T-helper 1 cell (primary cell): ENCODE measurements at places on chromosomes 13 and 19.

DNA sequence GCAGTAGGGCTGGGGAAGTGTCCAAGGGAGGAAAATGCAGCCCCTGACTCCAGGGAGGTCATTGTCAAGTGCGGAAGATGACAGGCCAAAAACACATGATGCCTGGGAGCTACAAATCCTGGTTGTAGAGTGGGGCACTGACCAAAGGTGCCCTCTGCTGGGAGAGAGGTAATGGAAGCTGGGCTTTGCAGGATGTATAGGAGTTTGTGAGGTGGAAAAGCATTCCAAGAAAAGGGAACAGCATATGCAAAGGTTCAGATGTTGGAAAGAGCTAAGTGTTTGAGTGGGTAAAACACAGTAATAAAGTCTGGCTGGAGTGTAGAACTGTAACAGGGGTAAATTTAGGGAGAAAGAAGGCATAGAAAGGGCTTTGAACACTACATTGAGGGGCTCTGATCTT, 46.9 kb upstream of the PTPRS start:
- DNase-seq, result no peak

- no peak for DNase-seq
Measured at GRCh38 chr13:61036715-61037114, 378.9 kb downstream of the PCDH20 start.

GRCh38 chr13:60000976-60001375, 162.8 kb downstream of the DIAPH3 start:
- DNase-seq, result no peak

DNA sequence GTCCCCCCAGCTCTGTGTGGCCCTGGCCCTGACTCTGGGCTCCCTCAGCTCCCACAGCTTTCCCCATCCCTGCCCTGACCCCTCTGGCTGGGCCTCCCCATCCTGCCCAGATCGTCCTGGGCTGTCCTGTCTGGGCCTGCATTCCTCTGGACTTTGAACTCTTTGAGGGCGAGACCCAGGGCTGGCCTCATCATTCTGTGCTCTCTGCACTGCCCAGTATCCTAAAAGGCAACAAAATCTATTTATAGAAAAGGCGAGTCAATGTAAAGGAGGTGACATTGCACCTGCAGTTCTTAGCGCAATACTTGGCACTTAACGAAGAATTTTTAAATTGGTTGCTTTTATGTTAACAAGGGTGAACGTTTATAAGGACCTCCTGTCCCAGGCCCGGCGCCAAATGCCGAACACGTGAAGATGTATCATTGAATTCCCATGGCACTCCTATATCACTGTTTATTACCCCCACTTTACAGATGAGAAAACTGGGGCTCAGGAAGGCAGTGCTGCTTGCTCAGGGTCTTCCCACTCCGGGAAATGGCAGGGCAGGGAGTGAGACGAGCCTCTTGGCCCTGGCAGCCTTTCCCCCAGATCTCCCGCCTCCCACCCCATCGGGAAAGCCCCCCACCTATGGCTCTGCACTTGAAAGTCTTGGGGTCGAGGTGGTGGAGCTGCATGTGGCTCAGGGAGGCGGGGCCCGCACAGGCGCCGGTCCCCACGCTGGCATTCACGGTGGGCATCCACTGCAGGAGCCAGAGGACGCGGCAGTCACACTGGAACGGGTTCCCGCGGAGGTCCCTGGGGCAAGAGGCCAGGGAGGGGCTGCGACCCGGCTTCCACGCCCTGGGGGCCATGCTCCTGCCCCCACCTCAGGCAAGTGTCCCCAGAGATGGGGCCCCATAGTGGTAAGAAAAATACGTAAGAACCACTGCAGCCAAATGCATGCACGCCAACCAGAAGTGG, 3.8 kb downstream of the LGI4 start:
- no peak for DNase-seq

DNA sequence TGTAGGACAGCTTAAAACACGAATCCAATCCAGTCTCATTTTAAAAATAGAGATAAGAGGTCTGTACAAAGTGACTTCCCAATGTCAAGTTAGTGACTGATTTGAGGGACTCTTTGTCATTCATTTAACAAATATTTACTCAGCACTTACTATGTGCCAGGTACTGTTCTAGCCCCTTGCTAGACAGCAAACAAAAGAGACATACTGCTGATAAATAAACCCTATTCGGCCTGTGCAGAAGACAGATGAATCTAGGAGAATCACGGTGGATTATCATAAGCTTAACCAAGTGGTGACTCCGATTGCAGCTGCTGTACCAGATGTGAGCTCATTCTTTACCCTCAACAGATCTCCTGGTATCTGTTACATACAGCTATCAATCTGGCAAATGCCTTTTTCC, 6.4 kb upstream of the ELF1 start:
- no peak for DNase-seq

- no peak for DNase-seq
Measured at GRCh38 chr19:36041831-36042230, 9.2 kb upstream of the CLIP3 start.

GRCh38 chr19:45717983-45718650, 12.6 kb downstream of the FBXO46 start:
- no peak for DNase-seq

- no peak for DNase-seq
Measured at GRCh38 chr19:4098493-4098892, 25.4 kb downstream of the MAP2K2 start.

GRCh38 chr13:80054806-80055205, 286.1 kb downstream of the SPRY2 start:
- DNase-seq, result no peak

- no peak for DNase-seq
Measured at GRCh38 chr19:34033880-34034279, 138.4 kb upstream of the LSM14A start.

DNA sequence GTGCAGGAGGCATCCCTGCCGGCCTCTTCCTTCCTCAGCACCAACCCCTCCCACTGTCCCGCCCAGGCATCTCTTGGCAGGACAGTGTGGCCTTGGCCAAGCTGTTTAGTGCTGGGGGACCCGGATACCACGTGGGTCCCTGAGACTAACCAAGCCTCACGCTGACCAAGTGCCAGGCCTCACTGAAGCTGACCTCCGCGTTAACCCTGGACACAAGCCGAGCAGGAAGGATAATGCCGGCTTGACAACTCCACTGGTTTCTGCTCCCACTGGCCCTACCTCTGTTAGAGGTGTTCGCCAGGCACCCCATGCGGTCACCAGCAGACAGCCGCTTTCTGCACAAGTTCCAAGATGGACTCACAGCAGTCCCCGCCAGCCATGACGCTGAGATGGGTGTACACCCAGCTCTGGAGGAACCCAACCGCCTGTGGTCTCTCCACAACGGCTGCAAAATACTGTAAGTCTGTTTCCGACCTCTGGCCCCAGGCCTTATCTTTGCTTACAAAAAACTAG, 12.4 kb downstream of the GRTP1 start:
- DNase-seq, result no peak

DNA sequence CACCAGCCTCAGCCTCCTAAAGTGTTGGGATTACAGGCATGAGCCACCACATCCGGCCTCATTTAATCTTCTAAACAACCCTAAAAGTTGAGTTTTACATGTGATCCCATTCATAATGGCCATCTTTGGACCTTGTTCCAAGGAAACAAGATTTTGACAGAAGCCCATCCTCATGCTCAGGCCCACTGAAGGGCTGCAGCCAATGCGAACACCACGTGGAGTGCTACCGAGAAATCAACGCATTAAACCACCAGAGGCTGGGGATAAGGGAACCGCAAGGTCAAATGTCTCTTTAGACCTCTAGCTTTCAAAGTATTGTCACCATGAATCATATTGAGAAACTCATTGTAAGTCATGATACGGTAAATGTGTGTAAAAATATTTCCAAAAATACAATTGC, 49.4 kb upstream of the DOCK9 start:
- no peak for DNase-seq

- DNase-seq, result no peak
Measured at GRCh38 chr13:106277484-106278154, 257.8 kb downstream of the EFNB2 start.
